ENCODE measurements at places on chromosomes 1 and 21. TPM values are rescaled to one million over a fixed set of nuclear protein-coding genes. Genes with fewer than 3 reads are reported as not detected.

Gene IRF6
- 195 TPM for total RNA-seq

DNA sequence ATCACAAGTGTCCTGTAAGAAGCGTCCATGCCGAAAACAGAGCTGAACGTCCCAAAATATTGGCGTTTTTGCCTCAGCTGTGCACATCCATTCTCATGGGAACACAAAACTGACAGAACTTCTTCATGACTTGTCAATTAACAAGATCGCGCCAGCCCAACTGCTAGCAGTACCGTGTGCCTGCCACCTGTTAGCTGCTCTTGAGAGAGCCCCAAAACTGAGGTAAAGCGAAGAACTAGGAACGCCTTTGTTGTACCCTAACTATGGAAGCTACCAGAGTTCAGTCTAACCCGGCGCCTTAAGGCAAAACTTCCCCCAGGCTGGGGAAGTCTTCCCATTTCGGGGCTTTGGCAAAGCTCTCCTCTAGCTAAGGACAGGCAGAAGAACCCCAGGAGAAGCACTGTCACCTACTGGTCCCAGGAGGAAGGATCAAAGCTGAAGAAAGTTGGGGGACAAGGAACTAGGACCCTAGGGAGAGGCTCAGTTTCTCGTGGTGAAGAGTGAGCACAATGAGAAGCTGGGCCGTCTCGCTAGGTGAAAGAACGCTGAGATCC lies 719 bp downstream of the EYA3 start:
- DNase-seq: no peak

DNA sequence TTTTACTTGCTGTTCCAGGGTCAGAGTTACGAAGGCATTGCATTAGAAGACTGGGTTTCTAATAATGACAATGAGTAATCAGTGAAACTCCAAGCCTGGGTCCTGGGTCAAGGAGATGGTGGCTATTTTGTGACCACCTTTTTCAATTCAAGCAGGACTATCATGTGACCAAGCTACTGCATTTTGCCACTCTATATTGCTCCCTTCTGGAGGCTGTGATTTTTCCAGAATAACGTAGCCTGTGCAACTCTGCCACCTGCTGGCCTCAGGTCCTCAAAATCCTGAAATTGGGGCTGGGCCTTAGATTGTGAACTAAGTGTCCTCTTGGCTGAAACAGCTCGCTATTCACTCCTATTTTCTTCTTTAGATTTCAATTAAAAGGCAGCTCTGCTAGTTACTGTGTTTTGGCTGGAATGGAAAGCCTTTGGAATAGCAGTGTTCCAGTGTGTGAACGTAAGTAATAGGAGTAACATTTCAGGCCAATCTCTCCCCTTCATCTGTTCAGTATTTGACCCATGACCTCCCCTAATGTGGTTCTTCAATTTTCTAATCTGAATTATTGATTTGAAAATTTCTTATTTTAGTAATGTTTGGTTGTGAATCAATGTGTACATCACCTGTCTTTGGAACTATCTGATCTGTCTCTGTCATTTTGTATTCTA lies 52.9 kb upstream of the CD46 start:
- no peak for DNase-seq

Gene DAB1
- 0.17 TPM for total RNA-seq

DNA sequence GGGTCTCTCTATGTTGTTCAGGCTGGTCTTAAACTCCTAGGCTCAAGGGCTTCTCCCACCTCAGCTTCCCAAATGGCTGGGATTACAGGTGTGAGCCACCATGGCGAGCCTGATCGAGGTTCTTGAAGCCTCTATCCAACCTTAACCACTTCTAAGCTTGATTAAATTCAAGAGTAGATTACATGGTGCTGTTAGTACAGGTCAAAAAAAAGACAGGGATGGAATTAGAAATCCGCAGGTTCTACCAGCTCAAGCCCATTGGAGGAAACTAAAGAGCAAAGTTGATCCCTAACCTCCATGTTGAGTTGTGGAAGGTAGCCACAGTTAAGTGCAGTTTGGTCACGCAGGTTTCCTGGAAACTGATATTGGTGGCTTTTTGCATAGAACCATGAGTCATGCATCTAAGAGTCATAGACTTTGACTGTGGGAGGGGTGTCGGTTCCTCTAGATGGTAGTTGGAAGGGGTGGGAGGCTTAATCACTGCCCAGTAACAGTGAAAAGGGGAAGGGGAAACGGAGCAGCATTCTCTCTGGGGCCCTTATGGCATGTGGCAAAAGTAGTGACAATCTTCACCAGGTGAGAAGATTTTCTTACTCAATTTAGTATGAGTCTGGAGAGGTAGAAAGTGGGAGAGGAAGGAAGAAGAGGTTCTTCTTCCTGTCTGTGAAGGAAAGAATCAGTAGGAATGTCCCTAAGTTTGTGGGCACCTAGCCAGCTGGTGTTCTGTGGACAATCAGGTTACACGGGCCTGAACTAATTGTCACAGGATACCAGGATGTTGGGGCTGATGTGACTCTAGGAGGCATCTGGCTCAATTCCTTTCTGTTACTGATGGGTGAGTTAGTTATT lies 7.0 kb downstream of the CD53 start:
- no peak for DNase-seq

Gene SYT14
- not detected for total RNA-seq

Gene TOMM40L
- 6.7 TPM for total RNA-seq

GRCh38 chr1:203537806-203538464 lies 44.0 kb downstream of the OPTC start:
- DNase-seq: no peak

DNA sequence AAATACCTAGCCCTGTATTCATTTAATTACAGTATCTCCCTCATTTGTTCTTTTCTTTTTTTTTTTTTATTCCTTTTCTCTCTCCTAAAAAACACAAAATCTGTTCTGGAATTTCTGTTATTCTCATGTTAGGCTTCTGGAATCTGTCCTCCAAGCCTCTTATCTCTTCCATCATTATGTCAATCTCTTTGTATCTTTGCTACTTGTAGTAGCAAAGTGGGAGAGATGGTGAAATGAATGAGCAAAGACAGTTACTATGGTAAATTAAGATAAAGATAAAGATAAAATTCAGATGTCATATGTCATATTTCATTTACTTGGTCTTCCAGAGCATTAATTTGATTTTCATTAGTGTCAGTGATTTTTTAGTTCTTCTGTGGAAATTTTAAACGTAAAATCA lies 155.1 kb downstream of the FGGY start:
- no peak for DNase-seq

Gene LAD1
- 303 TPM for total RNA-seq

DNA sequence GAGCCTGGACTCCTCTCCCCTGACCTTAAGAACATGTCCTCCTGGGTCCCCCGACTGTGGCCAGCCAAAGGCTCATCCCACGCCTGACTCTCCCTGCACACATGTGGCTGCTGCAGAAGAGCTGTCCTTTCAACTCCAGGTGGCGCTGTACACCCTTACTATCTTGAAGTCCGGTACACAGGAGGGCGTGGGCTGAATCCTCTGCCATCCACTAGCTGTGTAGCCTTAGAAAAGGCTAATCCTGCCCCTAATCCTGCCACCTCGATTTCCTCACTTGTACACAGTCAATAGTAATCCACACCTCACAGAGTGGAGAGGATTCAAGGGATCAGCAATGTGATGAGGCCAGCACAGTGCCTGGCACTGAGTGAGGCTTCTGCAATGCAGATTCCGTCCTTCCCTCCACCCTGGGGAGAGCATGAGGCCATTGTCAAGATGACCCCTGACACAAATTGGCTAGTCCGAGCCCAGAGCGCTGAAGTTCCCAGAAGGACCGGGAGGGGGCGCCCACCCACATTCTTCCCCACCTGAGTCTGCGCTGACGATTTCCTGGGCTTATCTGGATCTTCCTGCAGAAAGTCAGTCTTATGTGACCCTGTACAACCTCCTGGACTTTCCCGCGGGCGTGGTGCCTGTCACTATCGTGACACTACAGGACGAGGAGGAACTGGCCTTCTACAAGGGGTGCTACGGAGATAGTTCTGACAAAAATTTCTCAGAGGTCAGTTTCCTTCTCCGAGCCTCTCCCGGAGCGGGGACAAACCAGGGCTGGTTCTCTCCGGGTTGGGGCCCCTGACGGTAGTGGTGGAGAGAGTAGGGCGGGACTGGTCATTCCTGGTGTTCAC lies 47.1 kb upstream of the DMBX1 start:
- peak; percentile 86 for DNase-seq

Gene PCSK9
- total RNA-seq: 0.38 TPM
